Stimulated activated CD4-positive, alpha-beta T cell treated with anti-CD3 and anti-CD28 coated beads, Interleukin-12 subunit alpha, Interleukin-12 subunit beta, amount 100 ng/mL, for 48 hours (primary cell): ENCODE measurements at places on chromosomes 7 and 10.

GRCh38 chr10:102580230-102580629 lies 64.0 kb upstream of the TRIM8 start:
- DNase-seq = no peak

DNA sequence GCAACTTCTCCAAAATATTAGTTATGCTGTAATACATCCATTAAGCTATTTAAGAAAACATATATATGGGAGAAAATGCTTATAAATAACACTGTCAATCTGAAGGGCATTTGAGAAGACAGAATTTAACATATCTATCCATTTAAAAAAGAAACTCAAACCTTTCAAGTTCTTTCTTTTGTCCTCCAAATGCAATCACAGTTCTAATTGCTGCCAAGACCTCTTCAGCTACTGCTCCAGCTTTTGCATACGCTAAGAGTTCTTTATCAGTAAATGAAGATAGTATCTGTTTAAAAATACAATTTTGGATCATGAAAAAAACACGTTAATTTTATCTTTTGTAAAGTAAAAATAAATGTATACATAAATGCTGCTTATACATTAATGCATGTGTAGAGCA lies 39.6 kb downstream of the ABCB1 start:
- no peak for DNase-seq

DNA sequence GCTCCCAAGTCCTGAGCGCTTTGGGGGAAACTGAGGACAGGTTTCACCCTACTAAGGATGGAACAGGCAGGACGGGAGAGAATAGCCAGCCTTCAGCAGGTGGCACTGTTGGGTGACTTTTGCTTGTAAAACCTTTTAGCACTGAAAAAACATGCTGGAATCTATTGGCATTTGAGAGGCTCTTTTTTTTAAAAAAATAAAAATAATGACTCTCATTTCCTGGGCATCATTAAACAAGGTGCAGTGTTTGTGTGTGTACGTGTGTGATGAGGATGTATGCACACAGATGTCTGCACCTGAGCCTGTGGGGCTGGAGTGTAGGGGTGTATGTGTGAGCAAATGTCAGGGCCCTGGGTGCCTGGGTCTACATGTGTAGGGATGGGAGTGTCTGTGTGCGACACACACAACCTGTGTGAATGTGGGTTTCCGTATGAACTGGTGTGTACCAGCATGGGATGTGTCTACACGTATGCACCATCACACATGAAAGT lies 177.9 kb downstream of the RPS24 start:
- DNase-seq = no peak

DNA sequence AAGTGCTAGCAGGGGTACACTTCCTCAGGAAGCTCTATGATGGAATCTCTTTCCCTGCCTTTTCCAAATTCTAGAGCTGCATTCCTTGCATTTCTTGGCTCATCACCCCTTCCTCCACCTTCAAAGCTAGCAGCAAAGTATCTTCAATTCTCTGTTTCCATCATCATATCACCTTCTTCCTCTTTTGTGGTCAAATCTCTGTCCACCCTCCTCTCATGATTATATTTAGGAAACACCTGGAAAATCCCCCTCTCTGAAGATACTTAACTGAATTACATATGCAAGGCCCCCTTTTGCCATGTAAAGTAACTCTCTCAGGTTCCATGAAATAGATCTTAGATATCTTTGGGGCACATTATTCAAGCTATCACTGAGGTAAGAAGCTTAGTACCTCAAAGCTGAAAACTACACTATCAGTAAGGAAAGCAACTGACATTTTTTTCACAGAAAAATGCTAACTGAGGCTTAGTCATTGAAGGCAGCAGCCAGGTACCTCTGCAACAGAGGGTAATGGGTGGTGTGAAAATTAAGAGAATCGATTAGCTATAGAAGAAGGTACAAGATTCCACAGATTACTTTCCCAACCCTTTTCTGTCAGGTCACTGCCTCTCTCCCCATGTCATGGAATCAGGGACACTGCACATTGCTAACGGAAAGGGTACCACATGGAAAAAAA lies 197.3 kb downstream of the MACC1 start:
- DNase-seq = no peak

- no peak for DNase-seq
Measured at GRCh38 chr7:75924889-75925288, 9.9 kb downstream of the POR start.
